ENCODE measurements at places on chromosomes 11 and 22.

GRCh38 chr11:66617155-66617834 lies 865 bp downstream of the RBM14 start:
- no peak for DNase-seq

GRCh38 chr11:78825591-78826020 lies 250.9 kb upstream of the NARS2 start:
- DNase-seq, result no peak

- DNase-seq, result no peak
Observed at GRCh38 chr22:19958083-19959042, 16.7 kb upstream of the TXNRD2 start.

DNA sequence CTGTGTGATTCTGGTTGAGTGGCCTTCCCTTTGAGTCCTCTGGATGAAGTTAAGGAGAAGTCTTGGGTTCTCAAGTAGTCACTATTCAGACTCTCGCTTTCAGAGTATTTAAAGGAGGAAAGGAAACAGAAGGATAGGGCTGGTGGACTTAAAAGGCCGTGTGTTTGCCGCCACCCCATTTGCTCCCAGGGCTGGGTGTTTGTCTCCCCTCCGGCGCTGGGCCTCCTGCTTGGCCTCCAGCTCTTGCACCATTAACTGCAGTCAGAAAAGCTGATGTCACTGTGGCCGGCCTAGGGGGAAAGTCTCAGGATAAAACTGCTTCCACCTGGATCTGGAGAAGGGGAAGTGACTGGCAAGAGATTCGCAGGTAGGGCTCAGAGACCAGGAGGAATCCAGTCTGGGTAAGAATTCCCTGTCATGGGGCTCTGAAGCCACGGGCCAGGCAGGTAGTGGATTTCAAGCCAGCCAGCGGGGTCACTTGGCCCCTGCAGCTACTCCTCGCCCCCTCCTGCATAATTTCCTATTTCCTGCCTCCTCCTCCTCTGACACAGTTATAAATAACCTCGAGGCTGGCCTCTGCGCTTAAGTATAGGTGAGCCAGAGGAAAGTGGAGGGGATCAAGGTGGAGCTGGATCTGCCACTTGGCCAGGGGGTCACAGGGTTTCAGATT lies 17.1 kb downstream of the TIMP3 start:
- DNase-seq, result no peak

GRCh38 chr11:57324154-57324885 lies 432 bp downstream of the TNKS1BP1 start:
- DNase-seq, result no peak

DNA sequence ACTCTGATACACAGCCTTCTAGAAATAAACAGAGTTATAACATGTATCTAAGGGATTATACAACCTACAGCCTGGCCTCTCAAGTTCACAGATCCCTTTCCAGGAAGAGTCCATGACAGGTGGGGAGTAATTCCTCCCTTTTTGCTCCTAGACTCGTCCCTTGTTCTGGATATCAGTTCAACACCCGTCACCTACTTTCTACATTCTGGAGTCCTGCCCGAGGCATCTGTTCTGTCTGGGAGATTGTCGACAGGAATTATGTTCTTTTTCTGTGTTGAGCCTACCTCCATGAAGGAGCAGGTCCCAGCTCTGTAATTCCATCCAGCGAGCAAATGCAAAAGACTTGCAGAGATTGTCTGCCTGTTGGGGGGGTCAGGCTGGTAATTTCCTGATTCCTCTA lies 224.6 kb upstream of the NTM start:
- DNase-seq, result no peak

DNA sequence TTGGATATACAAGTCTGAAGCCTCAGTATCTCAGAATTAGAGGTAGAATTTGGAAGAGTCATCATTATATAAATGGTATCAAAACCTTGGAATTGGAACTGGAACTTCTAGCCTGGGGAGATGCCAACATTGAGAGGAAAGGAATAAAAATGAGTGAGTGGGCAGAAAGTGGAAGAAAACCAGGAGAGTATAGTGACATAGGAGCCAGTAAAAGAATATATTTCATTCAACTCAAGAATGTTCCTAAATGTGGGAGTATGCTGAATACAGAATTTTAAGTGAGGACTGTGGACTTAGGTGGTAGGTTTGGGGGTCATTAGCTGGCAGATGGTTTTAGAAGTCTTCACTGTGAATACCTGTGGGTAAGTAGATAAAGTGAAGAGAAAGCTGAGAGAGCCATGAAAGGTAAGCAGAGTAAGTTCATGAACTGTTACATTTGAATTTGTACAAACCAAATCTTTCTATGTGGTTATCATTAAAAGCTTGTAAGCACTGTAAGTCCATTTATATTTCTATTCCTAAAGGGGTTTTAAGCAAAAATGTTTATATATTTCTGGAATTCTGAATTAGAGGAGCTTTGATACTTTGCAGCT lies 60.2 kb downstream of the PDHX start:
- no peak for DNase-seq

DNA sequence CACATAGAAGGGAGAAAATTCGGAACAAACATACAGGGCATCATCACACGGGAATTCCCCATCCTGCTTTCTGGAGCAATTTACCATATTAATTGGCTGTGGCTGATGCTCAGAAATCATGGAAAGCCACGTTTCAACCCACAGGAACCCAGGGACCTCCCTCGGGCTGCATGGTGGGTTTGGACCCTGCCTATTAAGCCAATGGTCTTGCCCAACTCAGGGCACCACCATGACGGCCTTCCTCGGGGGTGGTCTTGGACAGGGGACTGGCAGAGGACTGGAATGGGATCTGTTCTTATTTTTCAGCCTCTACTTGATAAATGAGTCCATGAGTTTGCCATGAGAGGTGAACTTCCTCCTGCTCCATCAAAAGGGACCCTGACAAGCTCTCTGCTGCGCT lies 374.0 kb downstream of the SHANK2 start:
- DNase-seq, result no peak

DNA sequence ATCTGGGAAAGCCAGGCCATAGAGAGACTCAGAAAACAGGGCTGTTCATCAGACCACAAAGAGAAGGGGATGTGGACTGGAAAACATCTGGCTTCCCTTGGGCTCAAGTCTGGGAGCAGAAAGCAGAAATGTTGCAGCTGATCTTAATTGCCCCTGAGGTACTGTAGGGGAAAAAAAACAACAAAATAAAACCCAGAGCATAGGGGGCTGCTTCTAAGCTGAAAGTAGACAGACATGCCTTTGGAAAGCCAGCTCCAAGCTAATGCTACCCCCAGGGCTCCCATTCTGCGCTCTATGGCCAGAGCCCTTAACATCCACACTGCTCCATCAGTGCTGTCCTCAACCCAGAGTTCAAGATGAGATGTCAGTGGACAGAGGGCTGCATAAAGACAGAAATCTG lies 2.0 kb upstream of the PACSIN3 start:
- no peak for DNase-seq

DNA sequence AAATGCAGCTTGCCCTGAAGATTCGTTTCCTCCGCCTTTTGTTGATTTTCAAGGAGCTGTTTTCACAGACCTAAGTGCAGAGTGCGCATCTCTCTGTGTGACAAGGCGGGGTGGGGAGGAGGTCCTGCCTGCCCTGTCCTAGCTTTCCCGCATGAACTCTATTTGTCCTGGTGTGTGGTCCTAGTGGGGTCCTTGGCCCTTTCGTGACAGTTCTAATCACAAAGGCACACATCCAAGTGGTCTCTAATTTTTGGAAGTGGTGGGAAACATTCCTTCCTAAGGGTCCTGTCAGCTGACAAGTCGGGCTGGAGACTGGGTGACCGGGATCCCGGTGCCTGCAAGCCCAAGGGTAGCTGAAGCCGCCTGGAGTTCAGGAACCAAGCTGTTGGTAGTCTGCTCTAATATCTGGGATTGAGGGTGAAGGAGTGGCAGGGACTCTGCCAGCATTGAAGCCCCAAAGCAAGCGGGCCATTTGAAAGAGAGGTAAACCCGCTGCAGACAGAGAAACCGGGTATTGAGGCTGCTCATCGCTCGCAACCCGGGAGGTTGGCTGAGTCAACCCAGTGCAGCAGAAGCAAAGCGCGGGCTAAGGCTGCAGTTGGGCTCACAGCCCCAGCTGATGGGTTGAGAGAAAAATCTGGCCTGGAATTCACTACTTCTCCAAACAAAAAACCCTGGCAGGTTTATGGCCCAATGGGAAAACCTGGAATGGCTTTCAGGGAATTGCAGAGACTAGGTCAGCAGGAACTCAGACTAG lies 28.1 kb upstream of the FBXO3 start:
- DNase-seq, result no peak

- DNase-seq, result no peak
Observed at GRCh38 chr11:57313071-57313787, 11.5 kb downstream of the TNKS1BP1 start.

GRCh38 chr11:81420668-81421250 lies 1312.9 kb downstream of the FAM181B start:
- no peak for DNase-seq

DNA sequence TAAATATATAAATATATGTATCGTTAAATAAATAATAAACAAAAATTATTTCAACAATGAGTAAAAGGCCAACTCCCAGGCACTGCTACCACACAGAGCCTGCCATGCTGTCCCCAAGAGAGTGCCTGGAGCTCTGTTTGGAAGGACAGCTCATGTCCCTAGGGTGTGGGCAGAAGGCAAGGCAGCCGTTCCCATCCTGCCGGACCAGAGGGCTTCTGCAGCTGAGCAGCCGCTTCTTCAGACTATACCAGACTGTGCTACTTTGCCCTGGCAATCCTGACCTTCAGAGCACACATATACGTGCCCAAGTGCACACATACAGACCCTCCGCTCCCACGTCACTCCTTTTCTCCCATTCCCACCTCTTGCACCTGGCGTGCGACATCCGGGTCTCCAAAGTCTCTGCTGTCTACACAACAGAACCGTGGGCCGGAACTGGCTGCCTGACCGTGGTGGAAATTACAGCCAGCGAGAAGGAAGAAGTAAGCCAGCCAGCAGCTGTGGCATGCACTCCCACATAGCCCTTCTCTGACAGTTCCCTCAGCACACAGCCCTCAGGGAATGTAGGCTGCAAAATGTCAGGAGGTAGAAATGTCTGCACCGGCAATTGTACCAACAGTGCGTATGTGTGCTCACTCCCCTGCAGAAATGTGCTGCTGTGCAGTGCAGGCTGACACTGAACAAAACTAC lies 24.0 kb downstream of the PAX6 start:
- no peak for DNase-seq

DNA sequence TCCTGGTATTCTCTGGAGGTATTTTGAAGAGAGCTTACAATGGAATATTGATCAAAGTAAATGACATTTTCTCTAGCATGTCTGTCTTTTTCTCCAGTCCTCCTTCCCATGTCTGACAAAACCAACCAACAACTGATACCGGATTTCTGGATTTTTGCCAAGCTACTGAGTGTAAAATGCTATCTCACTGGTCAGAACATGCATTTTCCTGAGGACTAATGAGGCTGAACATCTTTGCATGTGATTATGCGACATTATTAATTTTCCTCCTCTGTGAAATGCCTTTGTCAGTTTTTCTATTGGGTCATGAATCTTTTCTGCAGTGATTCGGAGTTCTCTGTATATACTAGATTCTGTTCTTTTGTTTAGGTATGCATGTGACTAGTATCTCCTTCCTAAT lies 51.4 kb downstream of the CDON start:
- no peak for DNase-seq

DNA sequence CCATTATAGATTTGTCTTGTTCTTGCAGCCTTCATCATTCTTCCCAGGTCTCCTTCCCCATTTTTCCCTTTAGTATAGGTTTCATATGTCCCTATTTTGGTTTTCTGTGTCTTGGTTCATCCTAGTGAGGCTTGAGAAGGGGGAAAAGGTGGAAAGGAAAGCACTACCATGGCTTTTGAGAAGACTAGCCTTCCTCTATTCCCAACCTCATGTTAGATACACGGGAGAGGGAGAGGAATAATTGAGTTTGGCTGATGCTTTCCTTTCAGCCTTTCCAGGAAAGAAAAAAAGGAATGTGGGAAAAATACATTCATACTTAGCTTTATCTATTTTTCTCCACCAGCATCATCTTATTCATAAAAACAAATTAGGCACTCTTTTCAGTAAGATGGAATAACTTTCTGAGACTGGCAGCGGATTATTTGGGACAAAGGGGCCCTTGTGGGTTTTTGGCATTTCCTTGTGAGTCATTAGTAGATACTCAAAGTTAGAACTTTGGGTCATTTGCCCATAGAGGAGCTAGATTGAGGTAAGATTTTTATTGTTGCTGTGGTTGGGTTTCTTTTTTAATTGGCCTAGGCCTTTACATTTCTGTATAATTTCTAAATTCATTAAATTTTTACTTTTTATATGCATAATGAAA lies 23.8 kb downstream of the CAPRIN1 start:
- no peak for DNase-seq

DNA sequence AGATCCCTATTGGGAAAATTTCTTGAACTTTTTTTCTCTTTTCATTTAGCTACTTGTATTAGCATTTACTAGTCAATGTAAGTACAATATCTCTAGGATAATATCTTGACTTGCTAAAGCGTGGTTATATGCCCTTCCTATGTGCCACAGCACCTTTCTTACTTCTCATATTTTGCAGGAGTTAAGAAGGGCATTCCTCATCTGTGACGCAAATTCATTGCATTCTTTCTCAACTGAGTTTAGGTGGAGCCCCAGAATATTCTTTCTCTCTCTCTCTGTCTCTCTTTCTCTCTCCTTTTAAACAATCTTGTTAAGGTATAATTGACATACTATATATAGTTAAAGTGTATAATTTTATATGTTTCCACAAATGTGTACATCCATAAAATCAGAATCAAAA lies 266.1 kb downstream of the RAB38 start:
- DNase-seq, result no peak

- DNase-seq, result no peak
Observed at GRCh38 chr11:35029979-35030682, 108.8 kb upstream of the CD44 start.

DNA sequence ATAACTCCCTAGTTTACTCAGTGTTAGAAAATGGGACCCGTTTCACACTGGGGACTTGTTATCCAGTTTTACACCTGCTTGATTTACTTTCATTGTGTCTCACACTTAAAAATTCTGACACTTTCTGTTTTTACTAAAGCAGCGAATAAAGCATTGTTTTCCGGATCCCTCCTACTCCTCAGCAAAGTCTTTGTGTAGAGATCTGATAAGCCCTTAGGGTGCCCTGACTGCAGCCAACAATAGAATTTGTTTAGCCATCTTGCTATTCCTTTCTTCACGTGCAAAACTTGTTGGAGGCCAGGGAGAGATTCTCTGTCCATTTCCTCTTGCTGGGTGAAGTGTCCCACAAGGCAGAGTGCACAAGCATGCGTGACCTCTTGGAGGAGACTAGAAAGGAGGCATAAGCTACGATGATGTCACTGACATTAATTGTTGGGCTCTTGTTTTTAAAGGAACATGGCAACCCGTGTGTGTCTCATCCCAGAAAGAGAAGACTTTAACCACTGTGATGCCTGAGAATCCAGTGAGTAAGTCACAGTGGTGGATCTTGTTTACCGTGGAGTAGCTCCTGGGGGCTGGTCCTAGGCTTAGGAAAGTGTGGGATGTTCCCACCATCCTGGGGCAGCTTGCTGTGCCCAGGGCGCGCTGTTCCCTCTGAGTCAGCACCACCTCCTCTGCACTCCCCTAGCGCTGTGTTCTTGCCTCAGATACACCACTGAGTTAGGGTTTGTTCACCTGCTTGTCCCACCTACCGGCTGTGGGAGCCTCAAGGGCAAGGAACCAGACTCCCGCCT lies 27.7 kb downstream of the MICAL2 start:
- DNase-seq, result no peak

- DNase-seq, result no peak
Observed at GRCh38 chr11:121367844-121368225, 75.3 kb downstream of the SC5D start.
